ENCODE measurements at places on chromosomes 1 and 21. TPM values are rescaled to one million over a fixed set of nuclear protein-coding genes. Genes with fewer than 3 reads are reported as not detected.

Gene LINGO4
- total RNA-seq: not detected

Gene IQGAP3
- total RNA-seq: 43.1 TPM

Gene ADAMTS4
- 4.8 TPM for total RNA-seq

Gene PROX1
- 14.3 TPM for total RNA-seq

Gene USP16
- total RNA-seq: 31.7 TPM

Gene MPL
- total RNA-seq: not detected

Gene GIPC2
- total RNA-seq: not detected

Gene F13B
- total RNA-seq: not detected

Gene LRRC39
- 1.3 TPM for total RNA-seq

Gene KPRP
- not detected for total RNA-seq

Gene KLHDC9
- 8.0 TPM for total RNA-seq

Gene CD2
- total RNA-seq: not detected

Gene NBPF15
- 65.7 TPM for total RNA-seq

Gene NRAS
- total RNA-seq: 64.8 TPM

Gene RNF186
- not detected for total RNA-seq

Gene BOLA1
- total RNA-seq: 10.1 TPM

Gene KIF21B
- total RNA-seq: 28.9 TPM

Gene ORC1
- 36.9 TPM for total RNA-seq

Gene DDR2
- 2.6 TPM for total RNA-seq

Gene OR2L13
- not detected for total RNA-seq

Gene VWA5B1
- total RNA-seq: 0.30 TPM

Gene DNASE2B
- total RNA-seq: not detected

Gene NENF
- 40.4 TPM for total RNA-seq

Gene PER3
- total RNA-seq: 5.3 TPM

Gene C1orf87
- total RNA-seq: not detected

Gene MAP10
- 2.0 TPM for total RNA-seq

Gene RRP1B
- total RNA-seq: 70.4 TPM

Gene IL23R
- not detected for total RNA-seq

Gene FAM163A
- total RNA-seq: not detected

Gene EVA1C
- not detected for total RNA-seq

Gene ZNF683
- total RNA-seq: not detected

Gene FCRL2
- not detected for total RNA-seq

Gene CRB1
- 1.8 TPM for total RNA-seq

Gene MIXL1
- 0.41 TPM for total RNA-seq

Gene TACSTD2
- total RNA-seq: not detected

Gene VWA1
- total RNA-seq: 9.6 TPM

Data from neural crest cell (in vitro differentiated cells).